ENCODE measurements at places on chromosomes 6 and 20. TPM values are rescaled to one million over a fixed set of nuclear protein-coding genes. Genes with fewer than 3 reads are reported as not detected.

The CRISP3 gene
- not detected for total RNA-seq

The PI3 gene
- not detected for total RNA-seq

The PRL gene
- not detected for total RNA-seq

The TRIM15 gene
- 0.48 TPM for total RNA-seq

The KIF6 gene
- total RNA-seq = 0.65 TPM

GRCh38 chr6:56144538-56145324, 102.6 kb downstream of the COL21A1 start:
- DNase-seq = no peak
- no peak overlapping the region for H3K27ac ChIP-seq
- H3K4me3 ChIP-seq = no peak overlapping the region
- no peaks in the 10 kb centered on the region for H3K27me3 ChIP-seq
- H3K4me1 ChIP-seq = no peaks in the 10 kb centered on the region
- no peaks in the 10 kb centered on the region for H3K36me3 ChIP-seq

- H3K4me3 ChIP-seq = no peak overlapping the region
- H3K27ac ChIP-seq = no peak overlapping the region
- no peaks in the 10 kb centered on the region for H3K36me3 ChIP-seq
- no peak for DNase-seq
- H3K4me1 ChIP-seq = no peaks in the 10 kb centered on the region
- peaks cover 14% of the 10 kb centered on the region for H3K27me3 ChIP-seq
Observed at GRCh38 chr6:39307462-39307861, 6.8 kb downstream of the KCNK17 start.

Measured in H1 (cell line).